NCI-H69 (cell line): ENCODE measurements at places on chromosomes 5 and 9.

DNA sequence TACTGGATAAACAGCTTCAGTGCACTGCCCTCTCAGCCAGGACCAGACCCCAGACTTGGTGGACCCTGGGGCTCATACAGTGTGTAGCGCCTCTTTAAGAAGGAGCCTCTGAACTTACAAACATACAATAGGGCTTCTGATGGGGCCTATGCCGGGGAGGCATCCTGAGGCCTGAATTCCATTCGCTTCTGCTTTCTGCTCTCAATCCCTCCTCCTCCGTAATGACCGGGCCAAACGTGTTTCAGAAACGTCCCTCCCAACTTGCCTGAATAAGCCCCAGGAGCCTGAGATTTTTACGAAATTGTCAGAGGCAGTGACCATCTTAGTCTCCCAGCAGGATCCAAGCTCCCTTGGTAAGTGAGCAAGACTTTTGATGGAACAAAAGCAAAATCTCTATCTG lies 128.1 kb upstream of the BOD1 start:
- no peak for DNase-seq

GRCh38 chr5:43851741-43852140 lies 248.8 kb downstream of the NNT start:
- DNase-seq: no peak

DNA sequence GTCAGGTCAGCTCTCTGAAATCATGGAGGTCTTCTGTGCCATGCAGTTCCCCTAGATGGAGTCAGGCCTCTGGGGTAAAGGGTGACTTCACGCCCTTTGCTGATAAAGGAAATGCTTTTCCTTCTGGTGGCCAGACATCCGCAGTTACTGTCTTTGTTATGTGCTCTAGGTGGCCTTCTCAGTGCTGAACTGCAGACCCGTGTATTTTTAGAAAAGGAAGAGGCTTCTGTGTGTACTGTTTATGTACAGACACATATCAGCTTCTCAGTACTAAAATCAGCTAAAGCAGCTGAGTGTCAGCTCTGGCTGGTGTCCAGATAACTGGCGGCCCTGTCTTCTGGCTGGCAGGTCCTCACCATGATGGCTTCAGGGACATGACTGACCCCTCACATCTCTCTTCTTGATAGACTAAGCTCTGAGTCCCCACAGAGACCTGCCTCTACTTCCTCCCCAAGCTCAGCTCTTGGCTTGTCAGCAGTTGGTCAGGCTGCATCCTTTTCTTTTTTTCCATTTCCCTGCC lies 75.3 kb downstream of the ARHGAP26 start:
- DNase-seq: peak; percentile 25

DNA sequence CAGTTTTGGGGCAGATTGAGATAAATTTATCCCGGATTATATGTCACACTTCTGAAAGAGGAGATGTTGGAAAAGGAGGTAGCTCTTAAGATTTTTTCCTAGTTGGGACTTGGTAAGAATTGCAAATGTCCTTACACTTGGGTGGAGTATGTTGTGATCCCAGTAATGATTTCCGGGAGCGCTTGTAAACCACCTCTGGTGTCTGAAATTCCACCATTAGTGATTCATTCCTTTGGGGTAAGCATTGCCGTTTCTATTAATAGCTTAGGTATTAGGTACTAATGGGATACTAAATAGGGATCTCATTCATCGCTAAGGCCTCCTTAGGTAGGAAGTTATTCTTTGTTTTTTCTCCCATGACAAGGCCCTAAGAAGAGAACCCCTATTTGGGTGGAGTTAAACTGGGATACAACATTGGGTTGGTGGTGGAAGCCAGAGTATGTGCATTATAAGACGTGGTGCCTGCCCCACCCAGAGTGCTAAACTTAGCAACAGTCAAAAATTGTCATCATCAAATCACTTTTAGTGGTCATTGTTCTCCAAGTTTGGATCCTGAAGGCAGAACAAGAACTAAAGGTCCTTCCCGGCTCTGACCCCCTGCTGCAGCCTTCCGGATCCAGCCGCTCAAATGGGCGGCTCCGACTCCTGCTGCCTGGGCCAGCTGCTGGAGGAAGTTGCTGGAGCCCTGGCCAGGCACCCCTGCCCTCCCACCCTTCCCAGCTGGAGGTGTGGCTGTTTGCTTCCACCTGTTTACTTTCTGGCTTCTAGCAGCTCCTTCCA lies 31.7 kb upstream of the DAB2IP start:
- DNase-seq: peak; percentile 22

DNA sequence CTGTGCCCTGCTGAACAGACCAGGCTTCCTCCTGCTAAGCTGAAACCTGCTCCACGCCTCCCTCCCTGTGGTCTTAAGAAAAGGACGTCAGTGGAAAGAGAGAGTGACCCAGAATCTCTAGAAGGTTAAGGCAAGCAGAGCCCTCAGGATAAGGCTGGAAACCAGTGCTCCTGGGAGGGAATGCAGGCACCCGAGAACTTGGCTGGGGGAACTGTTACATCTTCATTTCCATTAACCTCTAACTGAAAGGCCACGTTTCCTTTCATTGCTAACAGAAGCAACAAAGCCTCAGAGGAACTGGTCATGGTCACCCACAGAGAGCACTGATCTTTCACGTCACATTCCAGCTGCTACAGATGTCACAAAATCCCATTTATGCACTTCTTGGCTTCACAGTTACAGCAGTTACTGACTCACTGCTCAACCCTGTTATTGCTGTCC lies 26.1 kb upstream of the AKNA start:
- DNase-seq: peak; percentile 67

GRCh38 chr5:41637869-41638268 lies 127.5 kb upstream of the PLCXD3 start:
- no peak for DNase-seq

- no peak for DNase-seq
Observed at GRCh38 chr5:125559296-125559695, 812.9 kb upstream of the ZNF608 start.

- no peak for DNase-seq
Observed at GRCh38 chr9:78688796-78689195, 391.9 kb downstream of the PSAT1 start.

GRCh38 chr5:142466195-142466971 lies 141.6 kb upstream of the SPRY4 start:
- DNase-seq: peak; percentile 90

DNA sequence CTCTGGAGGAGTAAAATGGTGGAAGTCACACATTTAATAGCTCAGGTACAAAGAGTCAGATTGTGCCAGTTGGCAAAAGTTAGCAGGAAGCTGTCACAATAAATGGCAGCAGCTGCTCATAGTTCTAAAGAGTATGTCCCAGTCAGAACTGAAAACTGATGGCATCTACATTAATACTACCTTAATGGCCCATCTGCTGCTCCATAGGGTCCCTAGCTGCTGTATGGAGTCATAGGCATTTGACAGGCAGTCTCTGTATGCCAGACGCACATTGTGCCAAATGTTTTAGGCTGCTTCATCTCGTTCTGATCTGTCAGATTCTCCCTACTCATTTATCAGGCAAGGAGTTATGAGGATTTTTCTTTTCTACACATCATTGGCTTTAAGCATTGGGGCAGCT lies 515.8 kb upstream of the ARRDC3 start:
- DNase-seq: peak; percentile 92

- DNase-seq: peak; percentile 84
Observed at GRCh38 chr9:110048976-110049698, 158.8 kb downstream of the C9orf152 start.

DNA sequence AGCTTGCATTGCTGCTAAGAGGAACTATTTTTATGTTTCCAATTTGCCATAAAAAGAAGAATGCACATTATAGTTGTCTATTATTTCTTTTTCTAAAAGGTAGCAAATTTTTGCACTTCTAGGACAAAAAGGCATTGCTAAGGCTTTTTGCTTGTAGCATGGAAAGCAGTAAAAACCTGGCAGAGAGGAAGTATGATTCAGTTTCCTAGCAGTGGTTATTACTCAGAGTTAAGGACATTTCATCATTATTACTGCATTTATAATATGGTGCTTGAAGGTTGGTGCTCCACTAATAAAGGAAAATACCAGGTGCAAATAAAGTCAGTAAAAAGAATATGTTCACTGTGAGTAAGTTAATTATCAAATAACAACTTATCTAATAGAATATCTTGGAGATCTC lies 179.8 kb upstream of the PLPPR1 start:
- no peak for DNase-seq

- no peak for DNase-seq
Observed at GRCh38 chr5:148666353-148666752, 12.0 kb upstream of the HTR4 start.

- DNase-seq: no peak
Observed at GRCh38 chr9:115653171-115653606, 500.4 kb upstream of the PAPPA start.

DNA sequence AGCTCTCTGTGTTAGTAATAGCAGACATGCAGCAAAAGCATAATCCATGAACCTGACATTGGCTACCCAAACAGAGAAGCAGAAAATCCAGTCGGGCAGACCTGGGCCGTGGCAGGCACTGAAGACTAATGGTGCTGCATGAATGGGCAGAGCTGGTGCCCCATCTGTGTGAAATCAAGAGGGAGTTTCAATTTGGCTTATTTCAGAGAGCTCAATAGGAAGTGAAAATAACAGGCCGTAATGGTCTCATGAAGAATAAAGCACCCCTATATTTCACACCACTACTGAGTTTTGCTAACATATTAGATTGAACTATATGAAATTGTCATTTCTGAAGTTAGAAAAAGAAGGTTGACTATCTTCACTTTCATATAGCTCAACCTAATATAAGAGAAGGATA lies 149.7 kb downstream of the ENC1 start:
- DNase-seq: no peak

GRCh38 chr5:180394031-180394636 lies 41.0 kb upstream of the GFPT2 start:
- DNase-seq: no peak

- no peak for DNase-seq
Observed at GRCh38 chr5:55973296-55973695, 21.5 kb downstream of the IL6ST start.

- peak; percentile 78 for DNase-seq
Observed at GRCh38 chr5:79133657-79134451, 22.2 kb downstream of the BHMT start.

DNA sequence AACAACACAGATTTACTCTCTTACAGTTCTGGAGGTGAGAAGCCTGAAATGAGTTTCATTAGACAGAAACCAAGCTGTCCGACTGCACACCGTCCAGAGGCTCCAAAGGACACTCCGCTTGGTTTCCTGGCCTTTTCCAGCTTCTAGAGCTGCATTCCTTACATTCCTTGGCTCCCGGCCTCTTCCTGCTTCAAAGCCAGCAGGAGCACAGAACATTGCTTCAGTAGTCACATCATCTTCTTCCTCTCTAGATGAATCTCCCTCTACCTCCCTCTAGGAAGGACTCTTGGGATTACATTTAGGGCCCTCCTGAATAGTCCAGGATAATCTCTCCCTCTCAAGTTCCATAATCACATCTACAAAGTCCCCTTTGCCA lies 213.3 kb downstream of the CDK5RAP2 start:
- peak; percentile 38 for DNase-seq

DNA sequence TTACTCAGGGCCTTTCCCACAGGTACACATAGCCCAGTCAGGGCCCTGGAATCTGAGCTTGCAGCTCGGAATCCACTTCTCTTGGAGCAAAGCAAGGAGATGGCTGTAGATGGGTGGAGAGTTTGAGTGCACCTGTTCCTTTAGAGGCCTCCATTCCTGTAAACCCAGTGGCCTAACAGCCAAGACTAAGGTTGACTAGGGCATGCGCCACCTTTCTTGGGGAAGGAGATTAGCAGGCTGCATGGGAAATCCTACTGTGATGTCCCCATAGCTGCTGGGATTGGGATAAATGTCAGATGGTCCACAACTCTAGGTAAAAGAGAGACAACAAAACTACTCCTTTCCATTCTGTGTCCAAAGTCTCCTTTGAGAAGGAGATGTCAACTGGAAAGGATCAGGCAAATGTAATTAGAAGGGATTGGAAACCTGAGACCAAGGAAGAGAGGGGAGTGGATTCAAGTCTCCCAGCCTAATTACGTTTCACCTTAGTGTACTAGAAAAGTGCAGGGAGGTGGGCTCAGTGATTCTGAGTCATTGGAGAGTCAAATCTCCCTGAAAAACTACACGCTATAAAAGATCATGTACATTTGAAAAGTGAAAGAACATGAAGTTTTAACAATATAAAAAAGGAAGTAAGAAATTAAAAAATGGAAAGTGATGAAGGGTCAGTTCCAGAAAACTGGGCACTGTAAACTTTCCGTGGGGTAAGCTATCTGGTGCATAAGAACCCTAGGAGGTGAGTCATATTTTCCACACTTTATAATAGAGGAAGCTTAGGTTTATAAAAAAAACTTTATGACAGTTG lies 104.2 kb downstream of the SEC61B start:
- DNase-seq: no peak

GRCh38 chr9:431701-432100 lies 217.0 kb downstream of the DOCK8 start:
- DNase-seq: no peak

- DNase-seq: peak; percentile 9
Observed at GRCh38 chr5:119943148-119943547, 313.8 kb downstream of the FAM170A start.

- DNase-seq: peak; percentile 86
Observed at GRCh38 chr9:117411547-117411946, 3.3 kb downstream of the ASTN2 start.

DNA sequence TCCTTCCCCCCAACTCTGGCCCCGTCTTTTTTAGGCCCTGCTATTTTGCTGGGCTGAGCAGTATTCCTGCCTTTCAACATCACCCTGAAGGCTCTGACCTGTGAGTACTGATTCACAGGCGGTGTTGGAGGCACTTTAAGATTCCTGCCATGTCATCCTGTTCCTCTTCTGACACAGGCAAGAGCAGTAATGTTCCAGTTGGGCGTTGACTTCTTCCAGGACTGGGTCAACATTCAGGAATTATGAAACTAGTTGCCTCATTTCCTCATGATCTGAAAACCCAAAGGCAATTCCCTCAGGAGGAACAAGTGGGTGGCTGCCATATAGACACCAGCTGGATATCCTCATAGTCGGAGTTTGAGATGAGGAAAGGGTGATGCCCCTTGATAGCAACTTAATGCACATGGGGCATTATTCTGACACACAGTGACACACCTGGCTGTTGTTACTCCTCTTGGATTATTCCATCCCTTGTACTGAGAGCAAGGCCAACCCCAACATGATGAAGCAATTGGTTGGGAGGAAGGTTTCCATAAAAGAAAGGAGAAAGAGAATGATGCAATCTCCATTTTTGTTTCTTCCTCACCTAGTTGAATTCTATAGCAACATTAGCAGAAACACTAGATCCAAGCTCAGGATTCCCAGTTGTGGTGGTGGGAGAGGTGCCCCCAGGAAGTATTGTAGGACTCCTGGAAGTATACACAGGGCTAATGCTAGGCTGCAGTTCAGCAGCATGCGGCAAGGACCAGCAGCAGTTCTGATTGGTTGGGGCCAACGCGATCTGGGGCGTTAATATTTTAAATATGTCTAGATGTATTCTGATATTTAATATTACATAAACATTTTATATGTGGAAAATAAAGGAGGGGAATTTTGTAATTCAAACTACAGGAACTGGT lies 19.6 kb upstream of the GLRX start:
- DNase-seq: no peak

GRCh38 chr9:102354041-102354440 lies 615.6 kb upstream of the GRIN3A start:
- DNase-seq: no peak

GRCh38 chr5:115842089-115842935 lies 577 bp downstream of the AP3S1 start:
- peak; percentile 96 for DNase-seq
